DMS 273 treated with DMSO at 0.1 percent for 48 hours (cell line): ENCODE measurements at places on chromosomes 1 and 21.

DNA sequence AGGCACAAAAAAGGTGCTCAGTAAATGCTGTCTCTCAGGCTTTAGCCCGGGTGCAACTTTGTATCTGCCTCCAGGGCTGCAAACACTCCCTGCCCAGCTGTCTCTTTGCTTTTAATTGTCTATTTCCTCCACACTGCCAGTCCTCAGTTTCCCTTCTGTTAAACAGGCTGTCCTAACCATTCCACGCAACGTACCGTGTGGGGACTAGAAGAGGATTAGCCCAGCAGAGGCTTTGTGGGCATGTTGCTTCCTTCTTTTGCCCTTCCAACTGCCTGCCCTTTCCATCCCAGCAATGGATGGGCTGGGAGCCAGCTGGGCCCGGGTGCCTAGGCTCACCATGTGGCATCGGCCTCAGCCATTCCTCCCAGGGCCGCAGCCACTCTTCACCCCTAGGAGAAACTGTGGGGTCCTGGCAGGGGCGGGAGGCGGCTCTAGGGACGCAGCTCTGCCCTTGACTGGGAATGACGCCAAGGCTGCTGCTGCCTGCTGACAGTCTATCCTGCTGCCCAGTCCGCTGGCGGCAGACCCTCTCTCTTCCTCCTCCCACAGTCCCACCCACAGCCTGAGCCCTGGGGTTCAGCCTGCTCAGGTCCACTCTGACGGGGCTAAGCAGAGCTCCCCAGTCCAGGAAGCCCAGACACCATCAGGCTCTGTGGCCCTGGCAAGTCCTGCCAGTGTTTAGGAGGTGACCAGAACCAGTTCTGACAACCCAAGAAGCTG lies 40.6 kb upstream of the LRP8 start:
- DNase-seq, result peak; percentile 32

- DNase-seq, result no peak
These were observed 94.6 kb downstream of the STUM start for GRCh38 chr1:226643177-226643576.

DNA sequence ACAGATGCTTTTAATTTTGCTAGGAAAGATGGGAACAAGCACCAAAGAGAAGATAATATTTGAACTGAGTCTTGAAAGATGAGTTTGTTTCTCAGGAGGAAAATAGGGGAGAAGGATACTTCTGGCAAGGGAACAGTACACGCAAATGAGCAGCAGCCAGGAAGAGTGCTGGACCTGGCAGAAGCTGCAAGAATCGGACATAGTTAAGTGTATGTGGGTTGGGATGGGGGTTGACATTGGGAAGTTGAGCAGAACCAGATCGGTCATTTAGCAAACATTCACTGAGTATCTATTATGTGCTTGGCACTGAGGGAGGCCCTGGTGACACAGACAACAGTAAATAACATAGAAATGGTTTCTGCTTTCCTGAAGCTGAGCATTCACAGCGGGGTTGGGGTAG lies 198.8 kb downstream of the PLPP3 start:
- no peak for DNase-seq

- DNase-seq, result no peak
These were observed 54.6 kb downstream of the TENT5C start for GRCh38 chr1:117660271-117660965.

DNA sequence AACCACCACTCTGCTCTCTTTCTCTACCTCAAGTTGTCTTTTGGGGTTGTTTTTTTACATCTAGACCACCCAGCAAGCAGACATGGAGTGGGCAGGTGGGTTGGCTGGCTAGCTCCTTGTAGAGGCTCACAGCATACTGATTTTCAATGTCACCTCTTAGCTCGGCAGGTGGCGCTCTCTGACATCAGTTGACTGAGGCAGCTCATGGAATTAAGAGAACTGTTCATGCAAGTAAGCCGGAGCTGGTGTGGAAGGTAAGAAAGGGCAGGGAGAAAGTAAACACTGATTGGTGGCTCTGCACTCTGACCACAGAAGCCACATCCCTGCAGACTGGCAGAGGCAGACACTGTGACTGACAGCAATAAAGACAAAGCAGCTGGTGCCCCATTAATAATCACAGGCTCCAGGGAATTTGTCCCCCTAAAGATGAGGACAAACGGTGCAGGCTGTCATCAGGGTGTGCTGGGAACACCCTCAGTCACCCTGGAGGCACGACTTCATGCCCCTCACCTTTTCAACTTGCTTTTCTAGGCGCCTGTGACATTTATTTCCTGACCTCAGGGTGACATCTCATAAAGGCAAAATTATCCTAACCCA lies 226.8 kb downstream of the LMX1A start:
- DNase-seq, result peak; percentile 30
